ENCODE measurements at places on chromosomes 5 and 9. TPM values are rescaled to one million over a fixed set of nuclear protein-coding genes. Genes with fewer than 3 reads are reported as not detected.

Gene SLC6A18
- not detected for total RNA-seq

Gene WWC1
- total RNA-seq = 1.0 TPM

GRCh38 chr5:106121972-106122605 lies 1548.6 kb downstream of the EFNA5 start:
- H3K4me1 ChIP-seq = no peaks in the 10 kb centered on the region
- no peak overlapping the region for H3K4me3 ChIP-seq
- no peak overlapping the region for H3K27ac ChIP-seq

GRCh38 chr9:119453980-119454379 lies 84.7 kb upstream of the BRINP1 start:
- H3K4me3 ChIP-seq = no peak overlapping the region
- H3K4me1 ChIP-seq = no peaks in the 10 kb centered on the region
- DNase-seq = no peak

Measured in heart right ventricle (tissue), 16 donors.